NCI-H1105 (cell line): ENCODE measurements at places on chromosomes 5 and 9.

DNA sequence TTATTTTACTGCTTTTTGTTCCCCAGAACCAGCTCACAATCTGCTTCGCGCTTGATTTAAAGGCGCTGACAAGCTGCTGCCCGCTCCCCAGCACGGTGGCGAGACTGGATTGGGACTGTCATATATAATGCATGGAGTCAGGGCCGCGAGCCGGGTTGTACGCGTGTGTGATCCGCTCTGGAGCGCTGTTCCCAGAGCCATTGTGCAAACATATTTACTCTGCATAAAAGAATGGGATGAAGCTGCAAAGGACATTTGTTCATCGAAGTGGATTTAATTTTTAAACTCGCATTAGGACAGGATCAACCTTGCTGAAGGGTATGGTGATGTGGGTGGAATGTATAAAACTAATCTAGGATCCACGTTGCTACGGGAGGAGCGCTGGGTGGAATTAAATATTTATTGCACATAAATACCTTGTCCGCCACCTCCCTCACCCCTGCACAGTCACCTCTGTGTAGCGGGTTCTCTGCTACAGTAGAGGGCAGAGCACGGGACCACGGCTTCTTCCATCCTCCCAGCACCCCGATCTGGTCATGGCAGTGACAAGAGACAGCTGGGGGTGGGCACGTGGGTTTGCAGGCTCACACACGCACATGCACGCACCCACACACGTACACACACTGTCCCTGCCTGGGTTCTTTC is 18.1 kb upstream of the FCN1 start:
- no peak for DNase-seq

DNA sequence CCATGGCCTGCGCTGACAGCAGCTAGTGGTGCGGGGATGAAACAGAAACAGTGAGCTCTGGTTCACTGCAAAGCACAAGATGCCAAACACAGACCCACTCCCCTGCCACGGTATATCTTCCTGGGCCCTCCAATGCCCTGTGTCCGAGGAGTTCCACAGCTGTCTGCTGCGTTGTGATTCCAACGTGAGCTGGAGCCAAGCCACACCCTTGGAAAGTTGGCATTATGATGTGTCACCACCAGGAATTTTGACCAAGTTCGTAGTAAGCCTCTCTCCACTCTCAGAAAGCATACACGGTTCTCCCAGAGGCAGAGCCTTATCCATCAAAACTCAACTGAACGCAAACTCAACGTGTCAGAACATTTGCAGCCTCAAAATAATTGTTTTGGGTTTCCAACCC is 55.6 kb downstream of the MACROH2A1 start:
- DNase-seq, result no peak

DNA sequence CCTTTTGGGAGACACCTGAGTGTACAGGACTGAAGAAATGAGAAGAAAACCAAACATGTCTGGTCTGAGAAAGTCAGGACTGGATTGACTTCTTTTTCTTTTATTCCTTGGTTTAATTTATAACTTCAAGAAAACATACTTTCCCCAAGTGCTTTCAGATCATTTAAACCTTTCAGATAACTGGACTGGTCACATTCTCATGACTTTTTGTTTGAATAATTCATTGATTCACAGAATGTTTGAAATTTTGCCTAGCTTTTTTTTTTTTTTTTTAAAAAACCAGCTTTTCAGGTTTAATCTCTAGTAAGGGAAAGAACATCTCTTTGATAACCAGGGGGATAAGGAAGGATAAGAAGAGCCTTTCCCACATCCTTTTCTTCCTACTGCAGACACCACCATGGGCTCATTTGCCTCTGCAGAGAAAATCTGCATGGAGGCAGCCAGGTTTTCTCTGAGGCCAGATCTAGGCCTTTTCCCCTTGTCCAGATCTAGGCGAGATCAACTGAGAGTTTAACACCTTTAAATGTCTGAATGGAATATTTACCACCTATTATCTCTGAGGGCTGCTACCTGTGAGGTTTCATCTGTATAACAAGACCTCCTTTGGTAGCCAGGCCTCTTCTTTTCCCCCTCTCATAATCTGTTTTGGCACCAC is 45.0 kb upstream of the SLC28A3 start:
- DNase-seq, result no peak

DNA sequence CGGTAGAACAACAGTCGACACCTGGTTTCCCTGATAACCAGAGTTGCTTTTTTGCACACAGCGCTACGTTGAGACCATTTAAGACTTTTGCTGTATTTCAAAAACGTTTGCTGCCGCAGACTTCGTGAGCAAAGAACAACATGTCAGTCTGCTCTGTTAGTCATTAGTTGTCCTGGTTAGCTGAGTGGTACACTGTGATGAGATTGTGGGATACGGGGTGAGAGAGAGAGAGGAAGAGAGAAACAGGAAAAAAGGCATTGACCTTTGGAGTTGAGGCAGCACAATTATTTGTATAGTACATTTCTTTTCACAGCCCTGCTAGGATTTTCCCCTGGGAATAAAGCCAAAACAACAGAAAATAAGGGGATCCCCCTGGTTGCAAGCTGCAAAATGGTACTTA is 306.1 kb upstream of the WWC1 start:
- no peak for DNase-seq

DNA sequence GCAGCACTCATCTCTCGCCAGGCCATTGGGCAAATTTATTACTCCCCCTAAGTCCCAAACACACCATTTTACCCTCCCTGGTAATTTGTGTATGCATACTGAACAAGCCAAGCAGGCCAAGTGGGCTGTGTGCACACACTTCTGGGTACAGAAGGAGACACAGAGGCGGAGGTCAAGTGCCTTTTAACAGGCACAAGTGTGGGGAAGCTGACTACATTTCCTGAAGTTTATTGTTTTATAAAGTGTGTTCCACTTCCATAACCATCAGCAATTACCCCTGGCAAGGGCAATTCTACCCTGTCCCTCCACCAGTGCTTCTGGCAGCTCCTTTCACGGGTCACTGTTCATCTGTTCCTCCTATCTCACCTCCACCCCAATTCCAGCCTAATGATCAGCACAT is 93.9 kb downstream of the SETX start:
- no peak for DNase-seq

GRCh38 chr9:126051446-126052130 is 275.0 kb upstream of the MVB12B start:
- DNase-seq, result no peak

- no peak for DNase-seq
Observed at GRCh38 chr5:129400395-129400983, 59.6 kb upstream of the ADAMTS19 start.

- DNase-seq, result no peak
Observed at GRCh38 chr5:146273109-146273508, 65.5 kb upstream of the POU4F3 start.

GRCh38 chr5:963673-964531 is 44.7 kb upstream of the NKD2 start:
- DNase-seq, result no peak

DNA sequence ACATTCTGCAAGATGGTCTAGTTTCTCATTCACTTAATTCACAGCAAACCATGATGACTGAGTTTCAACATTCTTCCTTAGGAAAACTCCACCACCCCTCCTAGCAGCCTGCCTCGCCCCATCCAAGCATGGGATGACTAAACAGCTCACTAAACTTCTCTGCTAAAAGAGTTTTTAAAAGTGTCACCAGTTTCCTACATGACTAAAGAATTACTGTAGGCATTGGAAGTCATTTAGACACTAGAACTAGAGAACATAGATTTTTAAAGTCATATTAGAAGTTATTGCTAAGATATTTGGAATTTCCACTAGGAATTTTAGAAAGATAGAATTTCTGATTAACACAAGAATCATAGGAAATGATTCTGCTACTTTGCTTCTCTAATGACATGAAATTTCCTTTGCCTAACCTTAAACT is 5.5 kb upstream of the ESM1 start:
- DNase-seq, result no peak

DNA sequence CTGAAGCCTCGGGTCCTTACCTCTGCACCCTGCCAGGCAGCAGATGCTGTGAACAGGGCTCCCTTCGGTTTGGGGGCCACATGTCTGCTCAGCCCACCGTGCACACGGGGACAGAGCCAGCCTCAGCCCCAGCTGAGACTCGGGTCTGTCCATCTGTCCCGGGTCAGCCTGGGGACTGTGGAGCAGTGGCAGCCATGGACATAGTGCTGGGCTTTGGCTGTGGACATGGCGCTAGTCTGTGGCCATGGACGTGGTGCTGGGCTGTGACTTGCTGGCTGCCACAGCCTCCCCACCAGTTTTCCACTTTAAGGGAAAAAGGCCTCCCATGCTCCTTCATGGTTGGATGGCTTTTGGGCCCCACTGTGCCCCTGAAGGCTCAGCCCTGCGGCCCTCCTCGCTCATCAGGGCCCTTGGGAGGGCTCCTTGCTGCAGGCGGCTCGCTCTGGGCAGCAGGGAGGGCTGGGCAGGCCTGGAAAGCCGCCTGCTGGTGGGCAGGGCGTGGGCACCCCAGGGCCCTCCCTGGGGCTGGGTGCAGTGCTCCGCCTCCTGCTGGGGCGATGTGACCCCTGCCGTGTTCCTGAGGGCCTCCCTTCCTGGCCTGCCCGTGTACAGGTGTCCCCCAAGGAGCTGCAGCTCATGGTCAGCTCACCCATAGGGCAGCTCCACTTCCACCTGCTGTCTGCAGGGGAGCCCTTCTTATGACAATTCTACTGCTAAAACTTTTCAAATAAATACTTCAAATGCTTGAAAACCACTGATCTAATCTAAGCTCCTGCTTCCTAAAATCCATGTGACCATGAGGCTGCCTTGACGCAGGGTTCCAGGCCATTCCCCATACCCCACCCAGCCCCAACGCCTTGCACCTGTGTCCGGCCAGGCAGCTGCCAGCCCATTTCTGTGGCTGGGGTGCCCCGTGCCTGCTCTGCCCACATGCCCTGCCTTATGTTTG is 112.1 kb upstream of the LMX1B start:
- no peak for DNase-seq

DNA sequence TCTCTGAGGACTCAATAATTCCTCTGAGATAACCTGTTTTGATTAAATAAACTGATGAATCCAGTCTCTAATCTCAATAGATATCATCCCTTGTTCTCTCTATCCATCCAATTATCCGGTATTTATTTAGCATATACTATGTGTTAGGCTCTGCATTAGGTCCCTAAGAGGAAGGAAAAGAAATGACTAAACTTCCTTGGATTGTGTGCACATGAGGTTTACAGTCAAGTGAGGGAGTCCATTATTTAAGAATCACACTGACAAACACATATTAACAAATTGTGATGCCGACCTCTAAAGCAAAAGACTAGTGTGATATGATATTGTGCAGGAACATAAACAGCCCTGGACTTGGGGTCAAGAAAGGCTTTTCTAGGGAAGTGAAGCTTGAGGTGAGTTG is 140.8 kb downstream of the HMHB1 start:
- no peak for DNase-seq

DNA sequence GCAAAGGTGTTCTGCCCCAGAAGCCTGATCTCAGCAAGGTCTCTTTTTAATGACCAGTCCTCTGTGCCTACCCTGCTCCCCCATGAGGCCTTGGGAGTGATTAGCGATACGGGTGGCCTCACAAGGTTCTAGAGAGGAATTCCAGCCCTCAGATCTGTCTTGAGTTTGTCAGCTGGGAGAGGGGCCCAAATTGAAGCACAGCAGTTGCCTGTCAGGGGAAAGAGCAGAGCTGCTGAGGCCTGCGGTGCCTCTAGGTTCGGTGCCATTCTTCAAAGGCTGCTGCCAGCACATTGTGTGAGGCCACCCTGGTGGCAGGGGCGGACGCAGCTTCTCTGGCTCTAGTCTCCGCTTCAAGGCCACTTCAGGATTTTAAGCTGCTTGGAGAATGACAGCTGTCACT is 85.7 kb upstream of the GRIA1 start:
- DNase-seq, result no peak

GRCh38 chr5:17076272-17076671 is 140.2 kb upstream of the MYO10 start:
- no peak for DNase-seq

DNA sequence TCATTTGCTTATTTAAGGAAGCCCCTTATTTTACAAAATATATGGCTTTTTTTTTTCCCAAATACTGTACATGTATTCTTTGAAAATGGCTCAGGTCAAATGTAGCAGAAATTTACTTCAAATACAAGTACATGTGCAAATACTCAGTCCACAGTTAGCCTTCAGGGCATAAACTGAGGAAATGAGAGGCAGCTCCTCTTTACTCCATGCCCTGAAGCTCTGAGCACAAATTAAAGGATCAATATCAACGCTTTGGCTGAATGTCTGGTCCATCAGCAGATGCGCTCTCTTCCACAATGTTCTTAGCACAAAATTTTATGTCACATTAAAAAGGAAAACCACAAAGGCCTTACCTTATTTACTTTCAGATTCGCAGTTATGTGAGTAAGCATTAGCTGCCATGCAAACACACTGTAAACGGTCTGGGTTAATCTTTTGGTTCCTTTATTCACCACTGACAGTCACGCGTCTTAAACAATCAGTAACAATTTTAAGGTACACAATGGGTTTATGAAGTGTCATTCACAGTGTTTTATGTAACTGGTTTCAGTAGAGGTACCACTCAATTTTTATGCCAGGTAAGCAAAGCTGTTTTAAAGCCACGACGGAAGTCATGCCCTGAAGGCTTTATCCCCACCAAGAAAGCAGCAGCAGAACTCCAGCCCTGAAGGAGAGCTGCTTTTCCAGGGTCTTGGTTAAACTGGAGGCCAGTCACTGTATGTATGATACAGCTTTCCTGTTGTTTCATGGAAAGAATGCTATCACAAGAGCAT is 103.4 kb downstream of the OTULIN start:
- no peak for DNase-seq

GRCh38 chr5:24767086-24767485 is 122.3 kb upstream of the CDH10 start:
- DNase-seq, result no peak

GRCh38 chr9:95363051-95363841 is 45.7 kb upstream of the FANCC start:
- no peak for DNase-seq

- no peak for DNase-seq
Observed at GRCh38 chr9:104969116-104969515, 41.2 kb upstream of the ABCA1 start.

DNA sequence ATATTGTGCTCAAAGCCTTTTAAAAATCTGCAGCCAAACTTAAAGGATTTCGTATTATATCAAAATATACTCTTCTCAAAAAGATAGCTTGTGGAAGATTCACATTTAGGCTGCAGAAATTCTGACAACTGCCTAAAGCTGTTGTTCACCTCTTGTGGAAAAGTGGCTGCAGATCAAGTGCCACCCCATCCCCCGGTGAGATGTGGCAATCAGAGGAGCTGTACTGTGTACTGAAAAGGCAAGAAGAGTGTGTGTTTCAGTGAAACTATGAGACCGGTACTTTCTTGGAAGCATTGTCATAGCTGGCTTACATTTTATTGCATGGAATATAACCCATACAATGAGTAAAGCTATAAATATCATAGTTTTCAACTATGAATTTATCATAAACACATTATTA is 64.3 kb downstream of the CDH18 start:
- DNase-seq, result no peak

DNA sequence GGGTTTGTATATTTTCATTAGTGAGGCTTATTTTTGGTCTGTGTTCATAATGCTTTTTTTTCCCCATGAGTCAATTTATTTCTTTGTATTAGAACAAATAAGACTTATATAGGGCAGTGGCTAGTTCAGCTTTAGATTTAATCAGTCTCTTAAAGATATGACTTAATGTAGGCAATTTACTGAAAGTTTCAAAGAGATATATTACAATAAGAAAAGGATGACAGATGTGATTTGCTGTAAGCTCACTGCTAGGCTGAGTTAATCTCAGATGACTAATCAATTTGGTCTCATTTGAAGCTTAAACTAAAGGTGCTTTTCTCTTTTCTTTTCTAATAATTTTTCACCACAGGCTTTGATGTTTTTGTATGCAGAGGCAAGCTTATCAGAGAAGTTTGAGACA is 291.8 kb upstream of the DAP start:
- no peak for DNase-seq
